ENCODE measurements at places on chromosomes 12 and 14.

DNA sequence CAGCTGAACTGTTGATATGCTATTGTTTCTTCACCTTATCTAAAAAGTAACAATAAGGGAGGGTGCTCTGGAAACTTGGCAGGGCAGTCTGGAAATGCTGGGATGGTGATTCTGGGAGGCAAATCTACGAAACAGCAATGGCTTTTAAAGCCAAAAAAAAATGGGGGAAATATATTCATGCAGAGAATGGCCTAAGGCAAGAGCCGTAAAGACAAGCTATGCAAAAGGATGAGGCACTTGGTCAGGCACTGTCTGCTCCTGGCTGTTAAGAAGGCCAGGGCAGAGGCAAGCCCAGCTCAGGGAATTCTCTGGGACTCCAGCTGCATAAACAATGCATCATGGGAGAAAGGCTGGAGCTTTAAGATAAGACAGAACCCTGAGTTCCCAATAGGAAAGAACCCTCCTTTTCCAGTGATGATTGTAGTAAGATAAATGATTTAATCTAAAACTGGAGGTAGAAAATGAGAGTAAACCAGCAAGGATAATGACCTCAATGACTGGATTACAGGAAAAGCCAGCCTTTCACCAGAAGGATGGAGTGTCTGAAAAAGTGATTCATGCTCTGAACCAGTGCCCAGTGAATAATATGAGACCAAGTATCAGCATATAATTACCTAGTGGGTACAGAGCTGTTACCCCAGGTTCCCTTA lies 46.0 kb downstream of the ITPR2 start:
- no peak for DNase-seq

GRCh38 chr14:61569812-61570548 lies 125.3 kb upstream of the HIF1A start:
- DNase-seq: no peak

DNA sequence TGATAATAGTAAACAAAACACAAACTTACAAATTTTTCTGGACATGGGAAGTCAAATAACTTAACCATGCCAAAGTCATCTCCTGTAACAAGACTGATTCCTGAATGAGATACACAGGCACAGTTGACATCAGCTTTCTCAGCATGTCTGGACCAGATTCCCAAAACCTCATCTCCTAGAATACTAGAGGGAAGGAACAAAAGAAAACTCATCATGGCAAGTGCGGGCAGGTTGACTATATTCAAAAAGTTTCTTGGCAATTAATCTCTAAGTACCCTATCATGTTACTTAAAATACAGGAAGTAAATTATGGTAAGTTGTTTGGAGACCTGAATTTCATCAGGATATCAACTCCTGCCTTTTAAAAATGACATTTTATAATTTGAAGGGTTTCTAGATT lies 53.9 kb downstream of the ZC3H14 start:
- DNase-seq: no peak

- DNase-seq: peak; percentile 85
These were observed 891 bp downstream of the PLEKHA5 start for GRCh38 chr12:19130224-19131024.

GRCh38 chr12:51771008-51771407 lies 77.5 kb downstream of the FIGNL2 start:
- no peak for DNase-seq

GRCh38 chr12:39442831-39443080 lies 164 bp downstream of the KIF21A start:
- no peak for DNase-seq

DNA sequence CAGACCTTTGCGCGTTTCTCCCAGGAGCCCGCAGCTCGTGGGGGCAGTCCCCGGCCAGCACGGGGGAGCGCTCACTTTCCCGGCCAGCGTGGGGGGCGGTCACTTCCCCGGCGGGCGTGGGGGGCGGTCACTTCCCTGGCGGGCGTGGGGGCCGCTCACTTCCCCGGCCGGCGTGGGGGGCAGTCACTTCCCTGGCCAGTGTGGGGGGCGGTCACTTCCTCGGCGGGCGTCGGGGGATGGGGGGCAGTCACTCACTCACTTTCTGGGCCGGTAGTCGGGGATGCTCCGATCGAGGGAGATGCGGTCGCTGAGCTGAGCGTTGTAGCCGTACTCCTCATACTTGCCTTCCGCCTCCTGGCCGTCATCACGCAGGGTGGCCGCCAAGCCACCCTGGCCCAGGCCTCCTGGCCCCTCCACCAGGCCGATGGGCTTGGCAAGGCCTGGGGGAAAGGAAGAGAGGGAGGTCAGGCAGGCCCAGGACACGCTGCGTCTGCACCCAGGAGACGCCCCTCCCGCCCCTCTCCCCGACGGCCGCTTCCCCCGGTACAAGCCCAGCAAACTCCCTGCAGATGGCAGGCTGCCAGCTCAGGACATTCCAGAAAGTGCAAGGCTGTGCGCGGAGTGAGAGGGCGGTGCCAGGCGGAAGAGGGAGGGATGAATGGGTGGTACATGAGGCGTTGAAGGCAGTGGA lies 43.3 kb downstream of the GALNT9 start:
- peak; percentile 61 for DNase-seq

- no peak for DNase-seq
These were observed 404.3 kb downstream of the NPAS3 start for GRCh38 chr14:33343016-33343415.

GRCh38 chr14:83019744-83020414 lies 1486.2 kb upstream of the SEL1L start:
- DNase-seq: no peak

- no peak for DNase-seq
These were observed 54.3 kb upstream of the NPFF start for GRCh38 chr12:53561590-53561953.

DNA sequence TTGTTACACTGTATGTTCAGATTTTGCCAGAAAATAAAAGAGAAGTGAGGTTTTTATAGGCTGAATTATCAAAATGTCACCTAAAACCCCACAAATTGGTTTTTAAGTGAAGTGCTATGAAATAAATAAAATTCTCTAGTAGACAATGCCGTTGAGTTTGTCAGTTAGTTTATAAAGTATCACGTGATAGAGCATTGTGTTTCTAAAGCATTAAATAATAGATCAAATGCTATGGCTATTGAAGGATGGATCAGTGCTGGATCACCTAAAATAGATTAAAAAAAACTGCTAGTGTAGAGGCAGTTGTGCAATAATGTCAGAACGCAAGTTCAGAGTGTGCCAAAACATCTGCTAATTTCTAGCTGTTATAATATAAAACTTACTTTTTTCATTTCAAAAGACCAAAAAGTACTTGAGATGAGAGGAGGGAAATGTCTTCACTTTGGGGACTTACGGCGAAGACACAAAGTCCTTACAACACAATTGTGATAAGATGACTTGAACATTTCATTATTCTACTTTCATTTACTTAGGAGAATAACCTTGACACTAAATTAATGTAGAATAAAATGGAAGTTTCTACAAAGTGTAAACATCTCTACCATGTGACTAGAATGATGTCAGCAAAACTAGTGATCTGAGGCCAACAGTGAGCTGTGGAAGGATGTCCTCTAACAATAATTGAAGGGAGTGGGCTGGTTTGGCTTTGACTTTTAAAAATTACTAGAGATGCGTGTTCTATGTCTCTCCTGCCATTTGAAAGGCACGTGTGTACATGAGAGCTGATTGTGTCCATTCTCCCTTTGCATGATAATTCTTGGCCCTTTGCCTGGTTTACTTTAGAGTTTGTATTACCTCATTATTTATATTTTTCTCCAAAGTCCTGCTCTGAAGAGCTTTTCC lies 154.4 kb upstream of the PDE3A start:
- no peak for DNase-seq

DNA sequence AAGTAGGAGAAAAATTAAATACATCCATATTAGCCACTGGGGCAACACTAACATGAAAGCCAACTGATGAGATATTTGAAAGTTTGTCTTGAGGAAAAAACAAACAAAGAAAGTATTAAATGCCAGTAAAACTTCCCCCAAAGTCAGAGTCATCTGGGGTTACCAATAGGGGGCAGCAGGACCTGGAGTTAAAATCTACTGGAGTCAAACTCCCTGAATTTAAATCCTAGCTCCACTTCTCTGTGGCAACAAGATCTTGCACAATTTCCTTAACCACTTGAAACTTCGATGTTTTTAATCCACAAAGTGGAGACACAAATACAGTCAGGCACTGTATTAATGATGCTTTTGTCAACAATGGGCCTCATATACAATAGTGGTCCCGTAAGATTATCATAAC lies 14.4 kb downstream of the PLEKHG7 start:
- no peak for DNase-seq

DNA sequence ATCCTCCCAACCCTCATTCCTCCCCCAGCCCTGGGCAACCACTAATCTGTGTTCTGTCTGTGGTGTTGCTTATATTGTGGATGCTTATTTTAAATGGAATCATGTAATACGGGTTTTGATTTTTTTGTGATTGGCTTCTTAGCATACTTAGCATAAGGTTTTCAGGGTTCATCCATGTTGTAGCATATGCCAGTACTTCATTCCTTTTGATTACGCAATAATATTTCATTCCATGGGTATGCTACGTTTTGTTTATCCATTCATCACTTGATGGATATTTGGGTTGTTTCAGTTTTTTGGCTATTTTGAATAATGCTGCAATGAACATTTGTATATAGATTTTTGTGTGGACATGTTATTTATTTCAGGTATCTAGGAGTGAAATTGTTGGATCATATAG lies 82.9 kb downstream of the TSPAN9 start:
- no peak for DNase-seq

DNA sequence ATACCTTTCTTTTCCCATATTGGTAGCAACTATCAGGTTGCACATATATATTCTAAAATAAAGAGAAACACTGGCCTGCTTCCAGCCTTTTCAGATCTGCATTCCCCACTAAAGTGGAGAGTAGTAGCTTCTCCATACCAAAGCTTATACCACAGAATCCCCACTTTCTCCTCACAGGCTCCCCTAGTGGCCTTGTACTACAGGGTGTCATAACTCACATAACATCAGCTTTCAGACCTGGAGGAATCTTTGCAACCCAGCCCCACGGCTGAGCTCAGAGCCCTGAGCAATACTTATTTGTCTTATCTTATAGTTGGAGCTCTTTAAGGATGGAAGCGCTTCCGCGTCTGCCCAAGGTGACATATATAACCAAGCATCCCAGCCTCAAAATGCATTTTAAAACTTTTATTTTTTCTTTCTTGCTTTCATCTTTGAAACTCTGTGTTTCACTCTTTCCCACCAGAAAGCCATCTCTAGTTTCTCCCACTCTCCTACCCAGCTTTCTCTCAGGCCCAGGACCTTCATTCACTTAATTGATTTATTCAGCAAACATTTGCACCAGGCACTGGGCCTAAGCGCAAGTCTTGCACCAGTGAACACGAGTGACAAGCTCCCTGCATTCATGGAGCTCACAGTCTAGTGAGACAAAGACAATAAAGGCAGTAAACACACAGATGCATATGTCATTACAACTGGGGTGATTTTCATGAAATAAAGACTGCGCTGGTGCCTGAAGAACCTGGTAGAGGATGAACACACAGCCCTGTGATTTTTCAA lies 254.7 kb downstream of the IPO8 start:
- no peak for DNase-seq

DNA sequence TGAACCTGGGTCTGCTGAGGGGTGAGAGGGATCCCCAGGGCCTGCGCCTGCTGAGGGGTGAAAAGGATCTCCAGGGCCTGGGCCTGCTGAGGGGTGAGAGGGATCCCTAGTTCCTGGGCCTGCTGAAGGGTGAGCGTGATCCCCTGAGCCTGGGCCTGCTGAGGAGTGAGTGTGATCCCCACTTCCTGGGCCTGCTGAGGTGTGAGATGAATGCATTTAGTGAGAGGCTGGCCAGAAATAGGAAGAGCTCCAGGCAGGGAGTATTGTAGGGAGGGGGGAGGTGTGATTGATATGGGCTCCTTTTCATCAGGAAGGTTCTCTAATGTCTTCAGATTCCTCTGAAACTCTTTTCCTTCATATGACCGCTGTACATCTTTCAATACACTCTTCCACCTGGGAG lies 43.0 kb downstream of the FAM186A start:
- no peak for DNase-seq

GRCh38 chr14:61034416-61035120 lies 53.5 kb downstream of the SLC38A6 start:
- DNase-seq: no peak
